ENCODE measurements at places on chromosomes 1 and 21.

- no peak for DNase-seq
These were observed 296.8 kb downstream of the TM2D1 start for GRCh38 chr1:61428146-61428545.

DNA sequence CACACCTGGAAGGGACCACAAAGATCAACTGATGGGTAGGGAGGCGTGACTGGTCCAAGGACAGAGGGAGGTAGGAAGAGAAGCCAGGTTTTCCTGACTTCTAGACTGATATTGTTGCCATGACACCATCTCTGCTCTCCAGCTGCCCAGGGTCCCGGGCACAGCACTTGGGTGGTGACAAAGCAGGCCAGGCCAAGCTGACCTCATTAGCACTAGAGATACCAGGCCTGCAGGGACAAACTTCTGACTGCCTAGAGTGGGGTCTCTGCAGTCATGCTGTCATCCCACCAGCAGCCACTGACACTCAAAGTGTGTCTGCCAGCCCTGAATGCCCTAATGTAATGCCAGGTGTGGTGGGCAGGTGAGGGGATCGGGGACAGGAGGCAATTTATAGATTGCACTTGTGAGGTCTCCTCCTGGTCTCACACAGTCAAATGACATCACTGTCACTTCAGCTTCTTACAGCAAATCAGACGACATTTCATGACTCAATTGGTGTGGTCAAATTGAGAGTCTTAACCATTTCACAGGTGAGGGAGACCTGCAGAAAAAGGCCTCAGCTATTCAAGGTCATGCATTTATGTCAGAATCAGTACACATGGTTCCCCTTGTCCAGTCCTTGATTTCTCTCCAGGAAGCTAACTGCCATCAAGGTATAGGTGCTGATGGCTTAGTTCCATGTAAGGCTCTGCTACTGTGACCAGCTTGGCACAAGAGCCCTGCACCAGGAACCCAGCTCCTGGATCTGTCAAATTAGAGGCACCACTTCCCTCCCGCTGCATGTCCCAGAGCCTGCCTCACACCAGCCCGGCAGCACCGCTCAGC, 2.7 kb downstream of the SLC9A1 start:
- DNase-seq: no peak

- no peak for DNase-seq
These were observed 21.3 kb upstream of the COL18A1 start for GRCh38 chr21:45383615-45384201.

DNA sequence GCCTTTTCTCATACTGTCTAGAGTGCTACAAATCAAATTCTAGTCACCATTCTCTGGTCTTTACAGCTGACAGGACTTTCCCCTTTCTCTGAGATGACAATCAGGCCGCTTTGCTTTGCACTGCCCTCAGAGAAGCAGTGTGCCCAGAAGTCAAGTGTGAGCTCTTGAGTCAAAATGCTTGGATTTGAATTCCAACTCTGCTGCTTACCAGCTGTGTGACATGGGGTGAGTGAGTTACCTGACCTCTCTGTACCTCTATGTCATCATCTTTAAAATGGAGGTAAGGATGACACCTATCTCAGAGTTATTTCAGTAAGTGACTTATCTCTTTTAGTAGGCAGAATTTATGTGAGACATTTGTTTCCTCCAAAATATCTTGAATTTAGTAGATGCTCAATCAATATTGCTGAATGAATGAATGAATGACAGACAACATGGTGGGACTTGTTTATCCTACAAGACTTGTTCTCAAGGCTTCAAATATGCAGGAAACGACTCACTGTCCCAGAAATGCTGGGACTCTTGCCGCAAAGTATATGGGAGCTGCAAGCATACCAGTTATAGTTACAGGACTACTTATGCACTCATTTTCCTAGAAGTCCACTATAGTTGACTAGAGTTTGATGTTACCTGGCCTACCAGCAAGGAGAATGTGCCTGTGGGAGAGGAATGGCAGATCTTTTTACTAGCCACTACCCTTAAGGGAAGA, 38.1 kb upstream of the A3GALT2 start:
- DNase-seq: no peak

GRCh38 chr1:116203181-116203723, 92.1 kb downstream of the MAB21L3 start:
- no peak for DNase-seq

DNA sequence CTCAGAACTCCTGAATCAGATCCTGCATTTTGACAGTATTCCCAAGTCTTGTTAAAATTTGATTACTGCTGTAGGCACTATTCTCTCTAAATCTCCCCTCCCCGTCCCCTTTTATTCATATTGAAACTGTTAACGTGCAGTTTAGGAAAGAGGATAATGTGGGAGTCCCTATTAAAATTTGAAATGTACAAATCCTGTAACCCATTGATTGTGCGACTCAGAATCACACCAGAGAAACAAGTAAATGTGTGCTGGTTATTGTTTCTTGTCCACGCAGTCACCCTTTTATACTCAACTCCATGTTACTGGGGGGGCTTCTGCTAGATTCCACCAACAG, 584 bp upstream of the LTN1 start:
- DNase-seq: no peak

GRCh38 chr21:46091631-46092025, 6.3 kb upstream of the COL6A2 start:
- no peak for DNase-seq

All from GM12892 (cell line).